ENCODE measurements at places on chromosomes 16 and 17.

DNA sequence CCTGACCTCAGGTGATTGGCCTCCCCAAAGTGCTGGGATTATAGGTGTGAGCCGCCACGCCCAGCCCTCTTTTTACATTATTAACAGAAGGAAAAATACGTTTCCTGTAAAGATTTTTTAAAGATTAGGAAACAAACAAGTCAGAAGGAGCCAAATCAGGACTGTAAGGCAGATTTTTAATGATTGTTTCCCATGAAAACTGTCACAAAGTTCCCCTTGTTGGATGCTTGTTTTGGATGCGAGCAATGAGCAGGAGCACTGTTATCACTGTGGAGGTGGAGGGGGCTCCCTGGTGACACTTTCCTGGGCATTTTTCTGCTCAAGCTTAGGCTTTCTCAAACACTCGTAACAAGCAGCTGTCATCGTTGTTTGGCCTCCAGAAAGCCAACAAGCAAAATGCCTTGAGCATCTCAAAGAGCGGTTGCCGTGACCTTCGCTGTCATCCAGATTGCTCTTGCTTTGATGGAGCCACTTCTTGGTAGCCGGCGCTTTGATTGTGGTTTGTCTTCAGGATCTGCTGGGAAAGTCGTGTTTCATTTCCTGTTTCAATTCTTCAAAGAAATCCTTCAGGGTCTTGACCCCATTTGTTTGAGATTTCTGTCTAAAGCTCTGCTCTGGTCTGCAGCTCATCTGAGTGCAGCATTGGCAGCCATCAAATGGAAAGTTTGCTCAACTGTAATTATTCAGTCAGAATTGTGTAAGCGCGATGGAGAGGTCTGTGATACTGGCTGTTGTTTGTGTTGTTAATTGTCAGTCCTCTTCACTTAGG lies 128.7 kb downstream of the RPTOR start:
- DNase-seq = no peak

DNA sequence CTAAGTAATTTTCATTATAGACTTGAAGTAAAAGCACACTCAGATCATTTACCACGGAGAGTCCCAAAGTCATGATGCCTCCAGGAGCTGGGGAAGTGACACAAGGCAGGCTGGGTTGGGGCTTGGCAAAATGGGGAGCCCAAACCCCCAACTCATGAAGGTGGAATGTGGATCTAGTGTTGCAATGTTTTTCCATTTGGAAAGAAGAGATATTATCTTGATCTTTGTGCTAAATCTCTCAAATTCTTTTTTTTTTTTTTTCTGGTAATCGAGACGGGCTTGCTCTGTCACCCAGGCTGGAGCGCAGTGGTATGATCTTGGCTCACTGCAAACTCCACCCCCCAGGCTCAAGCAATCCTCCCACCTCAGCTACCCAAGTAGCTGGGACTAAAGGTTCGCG lies 7.5 kb upstream of the KCNG4 start:
- no peak for DNase-seq

- no peak for DNase-seq
Measured at GRCh38 chr16:72787130-72787513, 260.8 kb downstream of the ZFHX3 start.

- DNase-seq = no peak
Measured at GRCh38 chr17:57109393-57110151, 24.5 kb downstream of the AKAP1 start.

- no peak for DNase-seq
Measured at GRCh38 chr17:48048384-48049126, 396 bp downstream of the NFE2L1 start.

DNA sequence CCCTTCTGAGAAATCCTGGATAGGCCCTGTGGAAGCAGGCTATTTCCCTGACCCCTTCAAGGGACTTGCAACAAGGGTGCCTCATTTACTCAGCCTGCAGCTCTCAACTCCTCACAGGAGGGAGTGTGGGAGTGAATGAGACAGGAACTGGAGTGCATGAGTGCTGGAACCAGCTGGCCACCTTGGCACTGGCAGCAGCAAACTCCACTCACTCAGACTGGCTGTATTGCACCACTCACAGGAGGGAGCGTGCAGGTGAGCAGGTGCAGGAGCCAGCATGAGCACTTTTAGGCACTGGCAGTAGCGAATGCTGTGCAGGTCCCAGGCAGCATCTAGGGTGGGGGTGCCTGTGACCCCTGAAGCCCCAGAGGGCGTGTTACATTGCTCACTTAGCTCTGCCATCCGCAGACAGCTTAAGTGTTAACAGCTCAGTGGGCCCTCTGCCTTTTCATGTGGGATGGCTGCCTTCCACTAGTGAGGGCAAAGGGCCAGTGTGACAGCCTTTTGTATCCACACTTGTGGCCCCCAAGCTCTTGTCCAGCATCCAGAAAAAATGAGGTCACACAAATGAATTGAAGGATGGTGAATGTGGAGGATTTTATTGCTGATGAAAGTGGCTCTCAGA lies 11.0 kb upstream of the ZNHIT3 start:
- DNase-seq = no peak

- no peak for DNase-seq
Measured at GRCh38 chr17:74663561-74663960, 40.0 kb upstream of the CD300E start.

DNA sequence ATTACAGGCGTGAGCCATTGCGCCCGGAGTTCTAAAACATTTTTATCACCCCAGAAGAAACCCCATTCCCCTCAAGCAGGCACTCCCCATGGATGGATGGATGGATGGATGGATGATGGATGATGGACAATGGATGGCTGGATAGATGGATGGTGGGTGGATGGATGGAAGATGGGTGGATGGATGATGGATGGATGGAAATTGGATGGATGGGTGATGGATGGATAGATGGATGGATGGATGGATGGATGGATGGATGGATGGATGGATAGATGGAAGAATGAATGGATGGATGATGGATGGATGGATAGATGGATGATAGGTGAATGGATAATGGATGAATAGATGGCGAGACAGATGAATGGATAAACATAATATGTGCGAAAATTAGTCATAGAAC lies 16.5 kb downstream of the PLA2G10 start:
- DNase-seq = no peak

- DNase-seq = no peak
Measured at GRCh38 chr17:77800816-77801215, 157.7 kb upstream of the TNRC6C start.

- DNase-seq = no peak
Measured at GRCh38 chr17:55770196-55770870, 19.5 kb downstream of the PCTP start.

DNA sequence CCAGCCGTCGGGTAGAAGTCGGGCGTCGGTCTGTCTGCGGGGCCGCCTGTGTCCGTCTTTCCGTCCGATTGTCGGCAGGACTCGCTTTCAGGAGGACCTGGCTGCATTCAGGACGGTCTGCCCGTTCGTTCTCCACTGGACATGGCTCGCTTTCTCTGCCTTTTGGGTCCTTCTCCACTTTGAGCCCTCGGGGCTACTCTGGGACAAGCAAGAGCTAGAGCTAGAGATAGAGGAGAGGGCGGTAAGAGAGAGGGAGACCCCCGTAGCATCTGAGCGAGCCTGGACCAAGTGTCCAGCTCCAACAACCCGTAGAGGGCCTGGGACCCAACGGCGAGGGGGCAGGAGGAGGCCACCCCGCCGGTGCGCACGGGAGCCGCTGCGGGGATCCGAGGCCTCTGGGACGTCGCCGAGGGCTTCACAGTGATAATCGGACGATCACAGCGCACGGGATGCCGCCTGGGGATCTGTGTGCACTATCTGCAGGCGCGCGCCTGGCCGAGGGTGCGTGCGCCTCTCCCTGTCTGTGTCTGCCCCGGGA lies 4.5 kb downstream of the TBX4 start:
- no peak for DNase-seq

DNA sequence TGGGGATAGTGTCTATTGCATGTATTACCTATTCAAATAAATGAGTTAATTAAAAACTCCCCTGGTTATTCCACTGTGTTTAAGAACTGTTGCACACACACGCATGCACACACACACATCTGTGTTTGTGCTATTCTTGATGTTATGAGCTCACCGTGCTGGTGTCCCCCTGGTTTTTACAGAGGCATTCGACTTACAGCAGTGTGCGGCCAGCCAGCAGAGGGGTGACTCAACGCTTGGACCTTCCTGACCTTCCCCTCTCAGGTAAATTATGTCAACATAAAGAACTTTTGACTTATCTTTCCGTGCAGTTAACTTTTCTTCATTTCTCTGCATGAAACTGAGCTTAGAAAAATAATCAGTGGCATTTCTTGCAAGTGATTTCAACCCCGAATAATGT lies 214.0 kb downstream of the LGALS9B start:
- DNase-seq = no peak

GRCh38 chr17:68293490-68294195 lies 2.3 kb downstream of the ARSG start:
- no peak for DNase-seq

DNA sequence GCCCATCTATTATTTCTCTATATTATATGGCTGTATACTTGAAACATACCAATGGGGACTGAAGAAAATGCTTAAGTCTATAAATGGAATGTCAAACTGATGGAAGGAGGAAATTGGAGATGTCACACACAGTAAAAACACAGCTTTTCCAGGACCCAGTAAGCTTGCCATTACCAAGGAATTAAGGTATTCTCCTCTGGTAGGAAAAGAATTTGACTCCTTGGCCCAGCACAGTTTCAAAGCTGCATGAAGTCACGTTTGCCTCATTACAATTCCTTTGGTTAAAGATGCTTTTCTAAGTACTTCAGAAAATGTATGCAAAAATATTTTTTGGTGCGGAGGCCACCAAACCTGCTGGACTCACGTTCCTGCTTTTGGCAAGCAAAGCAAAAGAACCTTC lies 48.5 kb downstream of the CDH13 start:
- DNase-seq = no peak

GRCh38 chr17:31740611-31741082 lies 118.4 kb downstream of the COPRS start:
- DNase-seq = no peak

GRCh38 chr17:8502126-8502525 lies 66.4 kb downstream of the NDEL1 start:
- DNase-seq = no peak
